ENCODE measurements at places on chromosomes 6 and 20. TPM values are rescaled to one million over a fixed set of nuclear protein-coding genes. Genes with fewer than 3 reads are reported as not detected.

The RSPO3 gene
- 61.0 TPM for total RNA-seq

The TREM2 gene
- total RNA-seq = 0.54 TPM

The ZSWIM3 gene
- total RNA-seq = 2.8 TPM

DNA sequence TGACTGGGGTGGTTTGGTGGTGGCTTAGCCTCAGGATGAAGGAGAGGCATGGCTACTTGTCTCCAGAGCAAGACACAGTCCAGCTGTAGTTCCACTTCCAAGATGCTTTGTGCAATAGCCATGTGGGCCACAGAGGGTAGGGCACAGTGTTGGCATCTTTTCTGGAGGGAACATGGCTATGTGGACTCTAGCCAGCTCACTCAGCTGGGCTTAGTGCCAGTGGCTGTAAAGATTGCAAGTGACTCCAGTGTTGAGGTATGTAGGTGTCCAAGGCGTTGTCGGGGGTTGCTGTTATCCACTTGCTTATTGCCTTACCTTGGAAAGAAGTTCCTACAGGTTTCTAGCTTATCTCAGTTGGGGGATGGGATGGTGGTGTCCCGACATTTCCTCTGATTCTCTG is 233.4 kb downstream of the CD109 start:
- ATAC-seq = no peak
- H3K27ac ChIP-seq = no peak overlapping the region
- no peaks in the 10 kb centered on the region for H3K4me1 ChIP-seq
- H3K27me3 ChIP-seq = no peaks in the 10 kb centered on the region

Measured in gastroesophageal sphincter (tissue), 4 donors.